K562 (cell line): ENCODE measurements at places on chromosomes 4 and X. TPM values are rescaled to one million over a fixed set of nuclear protein-coding genes. Genes with fewer than 3 reads are reported as not detected.

The CHIC2 gene
- total RNA-seq: 12.0 and 14.0 TPM in 2 replicates

The MND1 gene
- 38.9 and 39.0 TPM in 2 replicates for total RNA-seq

GRCh38 chr4:101009471-101009870, 337.9 kb downstream of the PPP3CA start:
- no peak for DNase-seq

- no peak for DNase-seq
These were observed 92.4 kb downstream of the C4orf51 start for GRCh38 chr4:145772347-145772746.

DNA sequence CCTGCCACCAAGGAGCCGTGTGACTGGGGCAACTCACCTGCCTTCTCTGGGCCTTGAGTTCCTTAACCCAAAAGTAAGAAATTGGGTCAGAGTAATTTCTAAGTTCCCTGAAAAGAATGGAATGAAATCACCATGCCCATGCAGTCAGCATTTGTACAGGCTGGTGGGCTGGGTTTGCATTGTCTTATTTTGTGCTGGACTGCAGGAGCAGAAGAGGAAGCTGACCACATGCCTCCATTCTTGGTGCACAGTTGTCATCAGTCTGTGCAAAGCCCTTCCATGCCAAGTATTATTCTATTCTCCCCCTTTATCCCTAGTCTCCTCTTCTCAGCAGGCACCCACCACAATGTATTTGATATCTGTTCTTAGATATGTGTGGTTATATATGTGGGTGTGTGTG, 56.3 kb downstream of the FHDC1 start:
- DNase-seq: no peak

The PDLIM3 gene
- total RNA-seq: not detected in 2 replicates

DNA sequence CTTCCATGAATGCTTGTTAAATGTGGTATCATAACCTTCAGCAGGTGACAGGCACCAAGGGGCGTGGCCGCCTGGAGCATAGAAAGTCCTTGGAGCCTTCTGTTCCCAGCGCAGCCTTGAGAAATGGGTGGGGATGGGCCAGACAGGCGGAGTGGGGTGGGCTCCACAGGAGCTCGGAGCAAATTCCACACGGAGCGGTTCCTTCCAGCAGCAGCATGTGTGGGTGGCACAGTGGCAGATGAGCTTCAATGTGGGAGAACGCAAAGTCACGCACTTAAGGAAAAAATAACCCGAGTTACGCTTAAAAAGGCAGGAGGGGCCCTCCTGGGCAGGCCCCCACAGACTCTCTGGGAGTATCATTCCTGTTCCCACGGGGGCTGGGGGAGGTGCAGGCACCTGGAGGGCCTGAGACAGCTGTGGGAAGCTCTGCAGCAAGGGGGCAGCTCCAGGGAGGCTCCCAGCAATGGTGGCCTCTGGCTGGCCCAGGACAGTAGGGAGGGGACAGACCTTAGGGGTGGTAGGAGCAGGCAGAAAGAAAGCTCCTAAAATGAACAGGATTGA, 15.3 kb downstream of the TMEM271 start:
- no peak for DNase-seq

The TRIM61 gene
- total RNA-seq: 0.42 and 0.87 TPM in 2 replicates

The CLCN5 gene
- total RNA-seq: 8.6 and 9.7 TPM in 2 replicates

- DNase-seq: no peak
These were observed 62.2 kb downstream of the TIGD2 start for GRCh38 chr4:89173336-89174090.

- peak; percentile 47 for DNase-seq
These were observed 33.0 kb upstream of the KIAA0232 start for GRCh38 chr4:6749340-6750171.

The MAGED1 gene
- total RNA-seq: 30.3 and 31.3 TPM in 2 replicates

DNA sequence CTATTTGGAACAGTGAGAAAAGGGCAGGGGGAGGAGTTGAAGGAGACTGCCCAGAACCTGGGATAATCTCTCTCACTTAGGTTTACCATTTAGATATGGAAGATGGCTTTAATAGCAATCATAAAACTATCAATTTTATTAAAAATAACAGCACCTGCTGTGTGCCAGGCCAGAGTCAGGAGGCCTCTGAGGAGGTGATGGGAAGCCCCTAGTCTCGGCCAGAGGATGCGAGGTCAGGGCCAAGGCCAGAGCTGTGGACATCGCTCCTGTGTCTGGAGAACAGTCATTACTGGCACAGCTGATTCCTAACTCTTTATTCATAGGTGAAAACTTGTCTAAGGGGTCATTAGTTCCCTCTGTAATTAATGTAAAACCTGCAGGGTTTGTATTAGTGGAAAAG, 4.2 kb upstream of the IQSEC2 start:
- no peak for DNase-seq

GRCh38 chrX:110321670-110322069, 3.8 kb upstream of the AMMECR1 start:
- no peak for DNase-seq

- DNase-seq: no peak
These were observed 129.2 kb upstream of the KLHL4 start for GRCh38 chrX:87388381-87388780.

The ERVMER34-1 gene
- 0.44 and 0.54 TPM in 2 replicates for total RNA-seq

DNA sequence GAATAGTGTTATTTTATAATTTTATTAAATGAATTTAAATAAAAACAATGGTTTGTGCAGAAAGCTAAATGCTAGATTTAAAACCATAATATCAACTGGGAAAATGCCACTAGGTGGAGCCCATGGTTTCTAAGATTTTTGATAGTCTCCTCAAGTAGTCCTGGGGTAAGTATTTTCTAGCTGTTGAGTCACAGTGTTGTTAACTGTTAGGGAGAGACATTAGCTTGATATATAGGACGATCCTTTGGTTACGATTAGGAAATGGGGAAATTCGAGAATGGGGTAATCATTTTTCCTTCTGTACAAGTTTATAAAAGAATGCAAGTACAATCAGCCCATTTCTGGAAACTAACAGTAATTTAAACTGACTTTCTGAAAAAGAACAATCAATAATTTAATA, 378.4 kb downstream of the ANKRD50 start:
- DNase-seq: peak; percentile 57

The ADH4 gene
- not detected in 2 replicates for total RNA-seq

The VCX gene
- total RNA-seq: 9.0 and 11.9 TPM in 2 replicates

The KLHL4 gene
- total RNA-seq: 0.09 and 0.16 TPM in 2 replicates

- DNase-seq: no peak
These were observed 106.7 kb upstream of the GK2 start for GRCh38 chr4:79514621-79515329.

DNA sequence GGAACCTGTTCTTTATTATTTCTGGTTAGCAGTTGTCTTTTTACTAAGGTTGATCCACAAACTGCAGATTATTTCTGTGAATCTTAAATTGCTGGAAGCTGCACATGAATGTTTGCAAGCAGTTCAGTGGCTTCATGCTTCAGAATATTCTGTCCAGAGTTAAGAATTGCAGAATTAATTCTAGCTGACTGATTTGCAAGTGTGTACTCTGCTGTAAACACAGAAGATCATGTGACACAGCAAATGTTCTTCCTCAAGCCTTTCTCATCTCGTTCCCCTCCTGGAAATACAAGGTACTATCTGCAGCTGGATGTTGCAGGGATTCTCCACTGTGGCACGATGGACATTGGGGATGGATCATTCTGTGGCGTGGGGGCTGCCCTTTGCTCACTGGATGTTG, 16.8 kb upstream of the CLTRN start:
- DNase-seq: no peak

DNA sequence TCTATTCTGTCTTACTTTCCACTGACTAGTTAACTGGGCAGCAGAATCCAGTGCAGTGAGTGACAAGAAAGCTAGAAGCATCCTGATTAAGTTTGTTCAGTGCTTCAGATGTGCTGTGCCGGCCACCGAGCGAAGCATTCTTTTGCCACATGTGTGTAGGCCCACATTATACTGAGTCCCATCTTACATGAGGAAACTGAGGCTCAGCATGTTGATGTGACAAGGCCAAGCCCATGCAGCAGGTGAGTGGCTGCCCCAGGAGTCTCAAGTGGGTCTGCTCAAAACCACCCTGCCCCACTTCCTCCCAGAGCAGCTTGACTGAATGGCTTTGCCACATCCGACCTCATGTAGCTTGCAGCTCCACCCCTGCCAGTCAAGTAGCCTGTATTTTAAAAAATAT, 50.5 kb downstream of the RHOH start:
- no peak for DNase-seq

DNA sequence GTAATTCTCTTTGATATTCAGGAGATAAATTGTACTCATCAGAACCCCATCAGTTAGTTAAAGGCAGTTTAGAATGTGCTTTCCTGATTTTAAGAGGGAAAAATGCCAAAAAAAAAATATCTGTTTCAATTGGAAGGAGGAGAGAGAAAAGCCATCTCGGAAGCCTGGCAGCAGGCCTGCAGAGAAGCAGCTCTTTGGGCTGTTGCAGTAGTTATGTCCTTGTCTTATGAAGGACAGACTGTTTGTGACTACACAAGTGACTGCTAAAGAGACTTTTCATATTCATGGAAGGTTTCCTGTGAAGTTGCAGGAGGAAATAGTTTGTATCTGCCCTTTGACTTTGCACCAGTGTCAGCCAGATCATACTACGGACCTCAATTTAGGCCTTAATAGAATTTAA, 88.8 kb downstream of the DCLK2 start:
- no peak for DNase-seq

- no peak for DNase-seq
These were observed 32.0 kb downstream of the DCTD start for GRCh38 chr4:182885022-182885737.

The DRD5 gene
- not detected in 2 replicates for total RNA-seq

The TMPRSS11A gene
- total RNA-seq: not detected in 2 replicates

The PDE5A gene
- 0.29 and 0.49 TPM in 2 replicates for total RNA-seq

GRCh38 chrX:125651426-125651825, 331.8 kb downstream of the TEX13C start:
- no peak for DNase-seq

- no peak for DNase-seq
These were observed 59.5 kb downstream of the RHOH start for GRCh38 chr4:40256329-40256728.

The CXorf65 gene
- 1.8 and 2.0 TPM in 2 replicates for total RNA-seq

DNA sequence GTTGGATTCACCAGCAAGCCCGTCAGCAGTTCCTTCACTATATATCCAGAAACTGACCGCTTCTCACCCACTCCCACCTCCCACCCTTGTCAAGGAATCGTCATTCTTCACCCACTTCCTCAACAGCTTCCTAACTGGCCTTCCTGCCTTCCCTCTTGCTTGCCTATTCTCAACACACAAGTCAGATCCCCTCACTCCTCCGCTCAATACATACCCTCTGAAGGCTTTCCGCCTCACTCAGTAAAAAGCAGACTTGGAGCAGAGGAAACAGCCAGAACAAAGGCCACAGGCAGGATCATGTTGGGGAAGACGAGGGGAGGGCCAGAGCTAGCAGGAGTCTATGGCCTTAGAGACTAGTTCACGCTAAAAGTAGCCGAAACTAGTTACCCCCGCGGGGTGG, 23.7 kb downstream of the RWDD4 start:
- no peak for DNase-seq

- DNase-seq: no peak
These were observed 1443.0 kb downstream of the PCDH7 start for GRCh38 chr4:32163125-32163524.

DNA sequence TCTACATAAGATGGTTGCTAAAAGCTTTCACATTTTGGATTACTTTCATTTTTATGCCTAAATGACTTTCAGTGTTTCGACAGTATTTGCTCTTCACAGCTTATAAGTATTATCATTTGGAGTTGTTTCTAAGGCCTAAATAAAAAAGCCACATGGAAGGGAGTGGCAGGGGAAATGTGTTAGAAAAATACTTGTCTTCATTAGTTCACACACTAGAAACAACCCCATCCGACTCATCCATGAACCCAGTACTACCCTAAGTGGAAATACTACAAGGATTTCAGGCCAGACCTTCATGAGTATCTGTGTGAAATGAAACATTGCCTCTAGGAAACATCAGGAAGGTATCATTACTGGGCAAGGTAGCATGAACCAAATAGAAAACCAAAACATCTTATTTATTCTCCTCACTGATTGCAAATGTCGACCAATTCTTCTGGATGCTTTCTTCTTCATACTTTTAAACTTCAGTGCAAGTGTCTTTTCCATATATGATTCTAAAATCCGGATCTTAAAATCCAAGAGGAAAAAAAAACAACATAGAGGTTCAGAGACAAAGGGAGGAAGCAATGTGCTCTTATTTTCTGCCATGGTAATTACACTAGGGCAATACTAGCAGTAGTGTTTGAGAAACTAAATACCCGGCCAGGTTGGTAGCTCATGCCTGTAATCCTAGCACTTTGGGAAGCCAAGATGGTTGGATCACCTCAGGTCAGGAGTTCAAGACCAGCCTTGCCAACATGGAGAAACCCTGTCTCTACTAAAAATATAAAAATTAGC, 349.4 kb downstream of the ARHGAP24 start:
- no peak for DNase-seq

The GAGE12J gene
- total RNA-seq: not detected in 2 replicates

The S100P gene
- 13.2 and 16.8 TPM in 2 replicates for total RNA-seq

DNA sequence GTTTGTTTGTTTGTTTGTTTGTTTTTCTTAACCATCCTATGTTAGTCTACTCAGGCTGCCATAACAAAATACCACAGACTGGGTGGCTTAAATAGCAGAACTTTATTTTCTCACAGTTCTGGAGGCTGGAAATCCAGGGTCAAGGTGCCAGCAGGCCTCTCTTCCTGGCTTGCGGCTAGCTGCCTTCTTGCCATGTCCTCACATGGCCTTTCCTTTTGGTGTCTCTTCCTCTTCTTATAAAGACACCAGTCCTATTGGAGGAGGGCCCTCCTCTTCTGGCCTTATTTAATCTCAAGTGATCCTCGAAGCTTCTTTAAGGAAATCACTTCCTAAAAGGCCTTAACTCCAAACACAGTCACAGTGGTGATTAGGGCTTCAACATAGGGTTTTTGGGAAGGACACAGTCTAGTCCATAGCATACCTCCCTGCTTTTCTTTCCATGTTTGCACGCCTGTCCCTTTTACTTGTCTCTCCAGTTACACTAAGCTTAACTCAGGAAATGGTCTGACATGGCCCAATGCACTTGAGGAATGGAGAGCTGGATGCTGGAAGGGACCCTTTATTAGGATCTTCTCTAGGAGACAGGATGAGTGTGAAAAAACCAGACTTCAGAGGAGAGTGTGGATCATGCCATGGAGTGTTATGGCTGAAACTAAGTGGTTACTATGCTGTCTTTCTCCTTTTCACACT, 36.0 kb upstream of the MGST2 start:
- DNase-seq: no peak

The PDCL2 gene
- 1.2 and 1.7 TPM in 2 replicates for total RNA-seq

The HPGD gene
- 3.3 and 3.5 TPM in 2 replicates for total RNA-seq

DNA sequence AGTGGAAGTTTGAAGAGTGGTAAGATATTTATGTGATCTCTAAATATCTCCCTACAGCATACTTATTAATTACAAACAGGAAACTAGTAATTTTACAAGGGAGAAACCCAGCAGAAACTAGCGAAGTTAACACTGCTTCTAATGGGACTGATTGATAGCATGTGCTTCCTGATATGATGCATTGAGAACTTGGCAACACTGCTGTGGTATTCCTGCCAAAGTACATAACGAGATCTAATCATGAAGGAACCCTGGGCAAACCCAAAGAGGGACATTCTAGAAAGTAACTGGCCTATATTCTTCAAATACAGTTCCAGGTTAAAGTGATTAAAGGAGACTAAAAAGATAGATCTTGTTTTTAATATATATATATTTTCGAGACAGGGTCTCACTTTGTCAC, 4.6 kb upstream of the GPR34 start:
- no peak for DNase-seq

The CXCL3 gene
- 8.6 and 9.1 TPM in 2 replicates for total RNA-seq

The ADH1C gene
- total RNA-seq: 0.34 and 0.40 TPM in 2 replicates

The SOWAHD gene
- not detected in 2 replicates for total RNA-seq
